Stimulated activated CD8-positive, alpha-beta memory T cell treated with anti-CD3 and anti-CD28 coated beads, Interleukin-15, amount 100 ng/mL, for 48 hours (primary cell): ENCODE measurements at places on chromosomes 4 and X.

DNA sequence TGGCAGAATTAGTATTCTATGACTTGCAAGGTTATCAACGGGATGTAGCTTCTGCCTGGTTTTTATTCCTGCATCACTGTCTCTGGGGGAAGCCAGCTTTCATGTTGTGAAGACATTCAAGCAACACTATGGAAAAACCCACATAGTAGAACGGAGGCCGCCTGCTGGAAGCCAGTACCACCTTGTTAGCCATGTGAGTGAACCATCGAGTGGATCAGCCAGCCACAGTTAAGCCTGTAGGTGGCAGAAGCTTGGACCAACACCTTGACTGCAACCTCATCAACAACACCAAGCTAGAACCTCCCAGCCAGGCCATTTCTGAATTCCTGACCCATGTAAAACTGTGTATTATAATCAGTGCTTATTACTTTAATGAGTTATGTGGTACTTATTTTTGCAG, 538.2 kb downstream of the KCNIP4 start:
- no peak for DNase-seq

DNA sequence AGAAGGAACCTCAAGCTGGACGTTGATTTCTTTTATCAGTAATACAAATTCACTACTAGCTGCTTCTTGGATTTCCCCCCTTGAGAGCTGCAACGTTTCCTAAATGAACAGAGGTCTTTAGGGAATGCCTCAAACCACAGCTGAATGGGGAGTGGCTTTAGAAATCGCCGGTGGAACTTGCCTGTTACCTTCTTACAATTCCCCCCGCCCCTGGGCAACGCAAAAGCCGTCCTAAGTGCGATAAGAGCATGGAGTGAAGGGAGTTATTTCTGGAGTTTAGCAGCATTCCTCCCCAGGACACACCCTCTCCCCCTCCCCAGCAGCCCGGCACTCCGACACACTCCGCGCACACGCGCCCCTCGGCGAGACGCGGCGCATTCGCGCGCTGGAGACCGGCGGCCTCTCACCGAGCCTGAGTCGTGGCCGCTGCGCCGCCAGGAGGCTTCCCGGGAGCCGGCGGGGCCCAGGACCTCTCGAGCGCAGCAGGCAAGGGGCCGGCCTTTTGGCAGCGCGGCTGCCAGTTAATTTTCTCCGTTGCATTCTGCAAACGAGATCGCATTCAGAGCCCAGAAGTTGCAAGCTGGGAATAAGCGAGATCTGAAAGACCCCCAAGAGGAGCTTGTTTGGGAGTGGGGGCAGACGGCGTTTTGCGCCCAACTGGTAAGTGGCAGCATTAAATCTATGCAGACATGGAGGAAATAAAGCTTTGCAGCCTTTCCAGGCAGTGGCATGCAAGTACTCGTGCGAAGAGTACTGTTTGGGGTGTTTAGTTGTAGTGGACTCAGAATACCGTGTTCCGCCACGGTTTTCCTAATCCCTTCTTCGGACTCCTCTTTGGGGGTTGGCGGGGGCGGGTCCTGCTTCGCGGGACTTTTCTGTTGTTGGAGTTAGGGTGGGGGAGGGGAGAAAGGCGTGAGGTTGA, 134.7 kb downstream of the PALLD start:
- DNase-seq = no peak

DNA sequence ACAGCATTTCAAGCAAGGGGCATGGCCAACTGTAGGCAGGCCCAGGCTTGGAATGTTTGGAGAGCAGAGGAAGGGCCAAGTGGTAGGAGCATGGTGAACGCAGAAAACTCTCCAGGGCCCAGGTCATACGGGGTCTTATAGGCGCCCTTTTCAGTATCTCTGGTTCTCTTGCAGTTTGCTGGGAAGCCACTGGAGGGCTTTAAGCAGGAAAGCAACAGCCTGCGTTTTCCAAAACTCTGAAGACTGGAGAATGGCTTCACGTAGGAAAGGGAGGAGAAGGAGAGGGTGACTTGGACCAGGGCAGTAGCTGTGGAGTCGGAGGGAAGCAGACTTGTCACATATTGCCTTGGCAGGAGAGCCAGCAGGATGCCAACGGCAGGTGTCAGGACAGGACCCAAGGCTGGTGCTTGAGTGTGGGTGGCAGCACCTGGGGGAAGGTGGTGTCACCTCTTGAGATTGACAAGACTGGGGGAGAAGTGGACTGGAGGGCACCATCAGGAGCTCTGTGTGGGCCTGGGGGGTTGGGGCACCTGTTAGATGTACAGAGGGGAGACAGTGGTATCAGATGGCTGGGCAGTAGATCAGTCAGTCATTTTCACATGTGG, 21.9 kb downstream of the TKTL1 start:
- DNase-seq = no peak

DNA sequence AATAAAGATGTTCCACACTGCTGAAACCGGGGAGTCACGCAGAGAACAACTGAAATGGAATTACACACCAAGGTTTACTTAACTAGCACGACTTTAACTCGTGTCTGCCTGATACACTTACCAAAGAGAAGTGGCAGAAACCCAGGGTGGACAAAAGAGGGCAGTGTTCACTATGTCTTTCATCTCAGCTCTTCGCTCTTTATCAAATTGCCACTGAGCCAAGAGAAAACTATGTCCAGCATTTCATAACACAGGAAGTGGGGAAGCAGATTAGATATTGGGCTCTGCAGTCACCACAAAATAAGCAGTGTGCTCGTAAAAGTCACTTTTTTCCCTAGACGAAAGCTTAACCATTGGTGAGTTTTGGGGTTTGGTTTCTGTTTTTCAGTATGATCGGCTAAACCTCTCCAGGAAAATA, 155.7 kb downstream of the CHIC2 start:
- no peak for DNase-seq

DNA sequence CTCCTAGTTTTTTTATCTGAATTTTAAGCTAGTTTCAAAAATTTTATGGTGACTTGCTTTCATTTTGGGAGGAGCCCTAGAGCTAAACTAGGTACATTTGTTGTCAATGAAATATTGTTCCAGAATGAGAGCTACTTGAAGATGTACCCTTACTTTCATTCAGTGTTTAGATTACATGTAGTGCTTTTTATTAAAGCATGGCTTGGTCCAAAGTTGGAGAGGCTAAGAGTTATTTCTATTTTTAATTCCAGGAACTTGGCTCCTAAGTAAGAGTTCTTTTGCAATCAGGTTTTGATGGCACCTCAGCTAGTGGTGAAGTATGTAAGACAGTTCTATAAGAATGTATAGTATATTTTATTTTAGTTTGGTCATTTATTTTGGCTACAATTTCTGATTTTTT, 165.5 kb downstream of the PRR32 start:
- no peak for DNase-seq

- DNase-seq = no peak
Measured at GRCh38 chr4:170025523-170026252, 507 bp downstream of the MFAP3L start.

DNA sequence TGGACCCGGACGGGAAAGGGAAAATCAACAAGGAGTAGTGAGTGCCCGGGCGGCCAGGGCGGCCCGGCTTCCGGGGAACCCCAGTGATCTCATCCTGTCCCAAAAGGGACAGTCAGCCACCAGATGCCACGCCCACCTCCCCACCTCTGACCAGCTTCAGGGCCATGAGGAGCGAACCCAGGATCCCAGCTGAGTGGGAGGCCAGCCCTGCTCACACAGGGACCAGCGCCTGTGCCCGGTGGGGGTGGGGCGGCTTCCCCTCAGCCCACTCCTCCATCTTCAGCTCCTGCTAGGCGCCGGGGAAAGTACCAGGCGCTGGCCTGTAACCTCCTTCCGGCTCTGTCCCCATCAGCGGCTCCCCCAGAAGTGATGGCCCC, 6.2 kb downstream of the MYL5 start:
- DNase-seq = no peak

GRCh38 chrX:110226931-110227330, 91.0 kb downstream of the AMMECR1 start:
- DNase-seq = no peak

GRCh38 chr4:2042204-2042946, 16.8 kb upstream of the NAT8L start:
- DNase-seq = no peak

DNA sequence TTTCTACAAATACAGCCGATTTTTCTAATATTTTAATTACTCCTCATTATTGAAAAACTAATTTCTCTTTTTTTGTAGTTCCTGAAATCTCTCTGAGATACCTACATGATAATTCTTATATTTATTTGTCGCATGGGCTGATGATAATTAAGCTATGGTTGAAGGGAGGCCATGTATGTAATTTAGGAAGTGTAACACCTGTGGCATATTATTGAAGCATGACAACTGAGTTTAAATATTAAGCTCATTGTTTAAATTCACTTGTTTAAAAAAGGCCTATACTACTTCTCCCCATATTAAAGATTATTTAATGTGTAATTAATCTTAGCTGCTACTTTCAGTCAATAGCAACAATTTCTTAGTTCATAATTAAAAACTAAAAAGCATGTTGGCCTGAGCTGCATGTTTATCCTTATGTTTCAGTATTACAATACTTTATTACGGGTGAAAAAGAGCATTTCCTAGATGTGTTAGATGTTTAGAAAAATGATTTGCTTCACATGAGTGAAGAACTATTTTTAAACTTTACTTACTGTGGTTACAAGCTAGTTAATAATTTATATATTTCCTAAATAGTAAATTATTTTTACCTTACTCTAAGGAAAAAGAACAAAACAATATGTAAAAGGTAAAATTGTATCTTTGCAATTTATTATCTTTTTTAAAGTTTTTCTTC, 122.4 kb downstream of the RAP1GDS1 start:
- DNase-seq = no peak

- no peak for DNase-seq
Measured at GRCh38 chr4:84237008-84237407, 262.1 kb downstream of the NKX6-1 start.

DNA sequence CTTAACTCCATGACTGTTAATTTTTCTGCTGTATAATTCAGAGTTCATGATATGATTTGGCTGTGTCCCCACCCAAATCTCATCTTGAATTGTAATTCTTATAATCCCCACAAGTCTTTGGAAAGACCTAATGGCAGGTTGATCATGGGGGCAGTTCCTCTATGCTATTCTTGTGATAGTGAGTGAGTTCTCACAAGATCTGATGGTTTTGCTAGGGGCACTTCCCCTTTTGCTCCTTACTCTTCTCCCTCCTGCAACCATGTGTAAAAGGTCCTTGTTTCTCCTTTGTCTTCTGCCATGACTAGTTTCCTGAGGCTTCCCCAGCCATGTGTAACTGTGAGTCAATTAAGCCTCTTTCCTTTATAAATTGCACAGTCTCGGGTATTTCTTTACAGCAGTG, 1751.9 kb downstream of the ARAP2 start:
- DNase-seq = no peak

- DNase-seq = no peak
Measured at GRCh38 chr4:22345678-22346077, 170.2 kb downstream of the ADGRA3 start.

DNA sequence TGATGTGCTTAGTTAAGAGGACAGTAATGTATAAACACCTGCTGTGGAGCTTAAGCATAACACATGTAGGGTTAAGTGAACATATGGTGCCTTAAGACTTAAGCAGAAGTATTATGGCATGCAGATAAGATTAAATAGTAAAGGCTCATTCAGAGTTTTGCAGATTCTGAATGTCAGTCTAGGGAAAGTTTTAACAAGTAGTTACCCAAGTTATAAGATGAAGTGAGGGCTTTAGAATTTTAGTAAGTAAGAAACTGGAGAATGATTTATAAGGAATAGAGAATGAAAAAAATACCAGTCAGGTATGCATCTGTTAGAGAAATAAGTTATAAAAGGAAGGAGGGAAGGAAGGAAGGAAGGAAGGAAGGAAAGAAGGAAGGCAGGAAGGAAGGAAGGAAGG, 902.1 kb downstream of the TRAM1L1 start:
- no peak for DNase-seq

GRCh38 chrX:130857207-130857606, 45.8 kb downstream of the ENOX2 start:
- no peak for DNase-seq

- DNase-seq = no peak
Measured at GRCh38 chr4:119667802-119668201, 39.2 kb upstream of the PDE5A start.

DNA sequence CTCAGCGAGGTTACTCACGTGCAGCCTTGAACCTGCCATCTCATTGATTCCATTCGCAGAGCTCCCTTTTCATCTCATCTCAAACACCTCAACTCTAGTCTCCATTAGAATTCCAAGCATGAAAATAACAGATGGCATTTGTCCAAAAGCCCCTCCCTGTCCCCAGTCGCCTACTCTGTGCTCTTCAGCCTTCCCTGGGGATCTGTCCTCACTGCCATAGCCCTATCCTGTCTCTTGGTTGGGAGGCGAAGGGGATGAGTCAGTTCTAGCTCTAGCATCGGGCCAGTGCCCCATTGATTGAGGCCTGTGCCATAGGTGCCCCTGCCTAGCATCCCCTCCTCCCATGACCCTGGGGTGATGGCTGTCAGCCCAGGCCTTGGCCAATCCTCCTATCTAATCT, 134.0 kb upstream of the PJA1 start:
- DNase-seq = no peak

DNA sequence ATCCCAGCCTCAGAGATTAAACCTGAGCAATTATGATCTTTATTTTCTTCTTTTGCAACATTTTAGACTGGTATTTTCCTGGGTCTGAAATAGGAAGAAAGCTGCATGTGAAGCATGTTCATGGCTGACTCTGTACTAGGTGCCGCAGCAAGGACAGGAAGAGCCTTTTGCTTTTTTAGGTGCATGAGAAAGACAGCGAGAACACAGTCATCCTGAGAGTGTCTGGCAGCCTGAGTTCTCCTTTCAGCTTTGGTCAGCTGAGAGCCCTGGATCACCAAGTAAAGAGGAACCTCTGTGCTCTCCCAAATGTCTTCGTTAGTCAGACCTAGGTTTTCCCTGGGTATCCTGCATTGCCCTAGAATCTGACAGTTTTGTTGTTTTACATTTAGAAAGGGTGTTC, 29.8 kb downstream of the FAM149A start:
- DNase-seq = no peak

- DNase-seq = no peak
Measured at GRCh38 chr4:11487868-11488544, 59.3 kb upstream of the HS3ST1 start.

GRCh38 chrX:133722756-133723155, 262.6 kb downstream of the GPC3 start:
- DNase-seq = no peak

DNA sequence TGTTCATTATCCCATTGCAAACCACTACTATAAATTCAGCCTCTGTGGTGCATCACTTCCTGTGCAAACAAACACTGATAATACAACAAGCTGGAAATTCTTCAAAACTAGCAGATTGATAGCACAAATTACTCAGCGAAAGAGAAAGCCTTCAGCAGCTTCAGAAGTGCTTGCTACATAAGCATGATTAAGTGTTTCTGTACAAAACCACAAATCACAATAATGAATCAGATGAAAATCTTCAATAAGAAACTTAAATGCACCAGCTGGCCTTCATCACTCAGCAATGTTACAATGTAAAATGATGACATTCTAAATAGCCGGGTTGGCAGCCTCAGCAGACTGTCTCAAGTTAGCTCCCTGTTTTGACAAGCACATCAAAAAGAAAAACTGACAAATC, 262.2 kb downstream of the SPOCK3 start:
- no peak for DNase-seq

DNA sequence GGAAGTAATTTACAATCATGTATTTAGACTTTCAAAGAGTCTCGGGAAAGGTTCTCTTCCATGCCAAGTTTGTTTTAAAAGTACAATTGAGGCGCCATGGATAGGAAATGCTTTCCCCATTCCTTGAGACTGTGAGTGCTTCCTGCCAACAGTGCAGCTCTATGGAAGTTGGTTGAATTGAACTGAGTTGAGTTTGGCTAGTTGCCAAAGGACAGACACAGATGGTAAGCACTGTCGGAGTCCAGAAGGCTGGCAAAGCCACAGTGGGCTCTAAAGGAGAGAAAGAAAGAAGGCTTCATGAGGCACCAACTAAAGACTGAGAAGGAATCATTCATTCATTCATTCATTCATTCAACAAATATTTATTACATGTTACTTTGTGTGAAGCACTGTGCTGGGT, 4.3 kb upstream of the KCNE5 start:
- DNase-seq = no peak
